HT-29 (cell line): ENCODE measurements at places on chromosomes 7 and 10.

DNA sequence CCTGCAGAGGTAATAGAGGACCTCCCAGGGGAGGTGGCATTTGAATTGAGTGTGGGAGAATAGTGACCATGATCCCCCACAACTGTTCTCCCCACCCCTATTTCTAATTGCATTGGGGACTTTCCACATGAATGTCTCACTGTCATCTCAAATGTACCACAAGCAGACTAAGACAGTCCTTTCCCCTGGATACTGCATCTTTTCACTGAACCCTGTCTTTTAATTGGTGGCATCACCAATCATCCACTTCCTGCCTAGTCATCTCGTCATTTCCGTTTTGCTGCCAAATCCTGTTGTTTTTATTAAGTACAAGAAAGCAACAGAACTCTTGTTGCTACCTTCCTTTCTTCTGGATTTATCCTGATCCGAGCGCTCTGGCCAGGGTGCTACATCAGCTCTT is 120.3 kb downstream of the NRP1 start:
- DNase-seq, result no peak

- no peak for DNase-seq
Observed at GRCh38 chr7:157689269-157690057, 352.7 kb downstream of the DNAJB6 start.

GRCh38 chr7:73738220-73738611 is 386 bp downstream of the ABHD11 start:
- peak; percentile 76 for DNase-seq

DNA sequence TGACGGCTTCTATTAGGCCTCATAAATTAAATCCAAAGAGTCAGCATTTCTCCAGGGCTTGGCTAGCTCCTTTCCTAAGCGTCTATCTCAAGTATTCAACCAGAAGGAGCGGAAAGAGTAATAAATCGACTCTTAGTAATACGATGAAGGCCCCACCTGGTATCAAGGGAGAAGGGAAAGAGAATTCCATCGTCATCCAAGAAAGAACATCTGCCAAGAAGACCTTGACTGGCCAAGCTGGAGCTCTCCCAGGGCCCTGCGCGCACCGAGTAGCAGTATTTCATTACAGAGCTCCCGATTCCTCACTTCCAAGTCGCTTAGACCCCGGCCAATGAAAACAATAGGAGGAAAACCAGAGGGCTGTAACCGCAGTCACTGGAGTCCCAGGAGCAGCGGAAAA is 178.0 kb upstream of the FRMD4A start:
- DNase-seq, result no peak
